ENCODE measurements at places on chromosomes 2 and 18.

DNA sequence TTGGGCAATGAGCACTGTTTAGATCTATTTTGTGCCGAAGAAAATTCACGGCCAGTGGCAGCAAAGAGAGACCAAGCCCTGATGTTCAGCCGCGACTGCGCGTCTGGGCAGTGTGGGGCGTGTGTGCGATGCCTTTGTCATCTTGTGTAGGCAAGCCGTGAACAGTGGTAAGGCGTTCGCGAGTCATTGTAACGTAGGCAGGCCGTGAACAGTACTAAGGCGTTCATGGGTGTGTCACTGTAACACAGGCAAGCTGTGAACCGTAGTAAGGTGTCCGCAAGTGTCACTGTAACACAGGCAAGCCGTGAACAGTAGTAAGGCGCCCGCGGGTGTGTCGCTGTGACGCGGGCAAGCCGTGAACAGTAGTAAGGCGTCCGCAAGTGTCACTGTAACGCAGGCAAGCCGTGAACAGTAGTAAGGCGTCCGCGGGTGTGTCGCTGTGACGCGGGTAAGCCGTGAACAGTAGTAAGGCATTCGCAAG lies 99.9 kb downstream of the NFATC1 start:
- H3K36me3 ChIP-seq: no peaks in the 10 kb centered on the region
- H3K4me3 ChIP-seq: peak overlapping the region; percentile 7
- no peaks in the 10 kb centered on the region for H3K4me1 ChIP-seq
- no peak for DNase-seq
- no peaks in the 10 kb centered on the region for H3K27me3 ChIP-seq

- no peaks in the 10 kb centered on the region for H3K36me3 ChIP-seq
- no peak overlapping the region for H3K27ac ChIP-seq
- no peak for DNase-seq
- peaks cover 12% of the 10 kb centered on the region for H3K4me1 ChIP-seq
- no peaks in the 10 kb centered on the region for H3K27me3 ChIP-seq
Observed at GRCh38 chr18:24930971-24931370, 421.0 kb downstream of the ZNF521 start.

GRCh38 chr2:174704642-174705041 lies 59.6 kb downstream of the CHRNA1 start:
- H3K4me3 ChIP-seq: no peak overlapping the region
- H3K36me3 ChIP-seq: no peaks in the 10 kb centered on the region
- no peaks in the 10 kb centered on the region for H3K4me1 ChIP-seq
- no peak overlapping the region for H3K27ac ChIP-seq
- DNase-seq: no peak

DNA sequence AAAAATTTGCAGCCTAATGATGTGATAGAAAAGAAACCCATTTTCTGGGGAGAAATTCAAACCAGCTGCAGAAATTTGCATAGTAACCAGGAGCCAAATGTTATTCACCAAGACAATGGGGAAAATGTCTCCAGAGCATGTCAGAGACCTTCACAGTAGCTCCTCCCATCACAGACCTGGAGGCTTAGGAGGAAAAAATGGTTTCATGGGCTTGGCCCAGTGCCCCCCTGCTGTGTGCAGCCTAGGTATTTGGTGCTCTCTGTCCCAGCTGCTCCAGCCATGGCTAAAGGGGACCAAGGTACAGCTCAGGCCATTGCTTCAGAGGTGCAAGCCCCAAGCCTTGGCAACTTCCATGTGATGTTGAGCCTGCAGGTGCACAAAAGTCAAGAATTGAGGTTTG lies 352.9 kb downstream of the PLCL1 start:
- no peaks in the 10 kb centered on the region for H3K27me3 ChIP-seq
- no peak overlapping the region for H3K4me3 ChIP-seq
- DNase-seq: no peak
- H3K36me3 ChIP-seq: no peaks in the 10 kb centered on the region
- no peaks in the 10 kb centered on the region for H3K4me1 ChIP-seq
- no peak overlapping the region for H3K27ac ChIP-seq

GRCh38 chr2:219368690-219369191 lies 19.0 kb downstream of the DNPEP start:
- H3K27ac ChIP-seq: no peak overlapping the region
- DNase-seq: no peak
- H3K4me3 ChIP-seq: no peak overlapping the region
- no peaks in the 10 kb centered on the region for H3K4me1 ChIP-seq

- peaks cover 5% of the 10 kb centered on the region for H3K36me3 ChIP-seq
- H3K4me1 ChIP-seq: no peaks in the 10 kb centered on the region
- no peaks in the 10 kb centered on the region for H3K27me3 ChIP-seq
- H3K4me3 ChIP-seq: no peak overlapping the region
- no peak overlapping the region for H3K27ac ChIP-seq
Observed at GRCh38 chr18:55252053-55252675, 292.9 kb upstream of the CCDC68 start.

- no peaks in the 10 kb centered on the region for H3K36me3 ChIP-seq
- no peak overlapping the region for H3K27ac ChIP-seq
- H3K4me1 ChIP-seq: peaks cover 4% of the 10 kb centered on the region
- DNase-seq: no peak
- H3K27me3 ChIP-seq: peaks cover 4% of the 10 kb centered on the region
- H3K4me3 ChIP-seq: no peak overlapping the region
Observed at GRCh38 chr2:3041841-3042600, 335.6 kb downstream of the EIPR1 start.

GRCh38 chr2:206942592-206943478 lies 3.5 kb downstream of the CPO start:
- no peaks in the 10 kb centered on the region for H3K4me1 ChIP-seq
- H3K27me3 ChIP-seq: no peaks in the 10 kb centered on the region
- H3K36me3 ChIP-seq: no peaks in the 10 kb centered on the region
- no peak overlapping the region for H3K4me3 ChIP-seq
- no peak overlapping the region for H3K27ac ChIP-seq

Measured in neuronal stem cell (in vitro differentiated cells).